ENCODE measurements at places on chromosomes 1 and 21.
A peak's percentile ranks its signal among the peaks of the same experiment; 100 is the strongest.

DNA sequence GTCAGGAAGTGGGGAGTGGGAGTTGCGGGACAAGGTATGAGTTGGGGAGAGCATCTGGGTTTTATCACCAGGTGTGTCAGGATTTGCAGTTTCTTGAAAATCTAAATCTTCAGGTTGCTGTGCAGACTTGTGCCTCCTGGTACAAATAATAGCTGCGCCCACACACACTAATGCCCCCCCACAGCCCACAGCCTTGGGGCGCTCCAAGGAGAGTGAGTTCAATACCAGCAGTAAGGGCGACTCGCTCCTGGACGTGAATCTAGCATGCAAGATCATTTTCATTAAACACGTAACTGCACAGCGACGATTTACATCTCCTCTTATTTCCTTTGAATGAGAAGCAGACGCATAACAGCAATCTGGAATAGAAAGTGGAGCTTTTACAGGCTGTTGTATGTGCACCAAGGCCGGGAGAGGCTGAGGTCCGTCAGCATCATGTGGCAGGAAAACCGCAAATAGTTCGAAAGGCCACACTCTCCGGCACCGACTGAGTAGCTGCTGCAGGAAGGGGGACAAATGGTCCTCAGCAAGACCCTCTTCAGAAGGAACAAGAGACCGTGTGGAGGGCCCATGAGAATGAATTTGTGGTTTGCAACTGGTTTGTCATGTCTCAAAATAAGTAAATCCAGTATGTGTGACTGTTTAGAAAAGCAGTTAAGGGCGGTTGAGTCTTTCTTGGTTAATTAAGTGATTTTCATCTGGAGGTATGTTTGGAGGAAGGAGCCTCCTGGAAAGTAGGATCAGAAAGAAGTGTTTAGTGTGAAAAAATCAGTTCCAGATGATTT is 439.5 kb downstream of the SMYD3 start:
- peak; percentile 32 for DNase-seq

- no peak for DNase-seq
Measured at GRCh38 chr1:84107955-84108354, 36.1 kb upstream of the PRKACB start.

DNA sequence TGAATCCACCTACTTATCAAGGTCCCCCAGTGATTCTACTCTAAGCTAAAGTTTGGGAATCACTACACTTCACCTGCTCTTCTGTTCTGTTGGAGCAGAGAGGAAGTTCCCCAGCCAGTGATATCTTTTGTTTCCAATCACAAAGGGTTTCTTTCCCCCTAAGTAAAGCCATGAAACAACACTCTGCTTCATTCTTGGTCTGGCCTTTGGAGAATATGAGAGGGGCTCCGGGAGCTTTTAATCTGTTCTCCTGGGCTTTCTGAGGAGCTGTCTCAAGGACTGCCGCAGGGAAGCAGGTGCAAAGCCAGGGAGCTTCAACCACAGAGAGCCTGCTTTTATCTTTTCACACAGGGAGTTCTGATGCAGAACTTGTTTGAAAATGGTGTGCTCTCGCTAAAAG is 10.1 kb upstream of the SLAMF9 start:
- DNase-seq = no peak

DNA sequence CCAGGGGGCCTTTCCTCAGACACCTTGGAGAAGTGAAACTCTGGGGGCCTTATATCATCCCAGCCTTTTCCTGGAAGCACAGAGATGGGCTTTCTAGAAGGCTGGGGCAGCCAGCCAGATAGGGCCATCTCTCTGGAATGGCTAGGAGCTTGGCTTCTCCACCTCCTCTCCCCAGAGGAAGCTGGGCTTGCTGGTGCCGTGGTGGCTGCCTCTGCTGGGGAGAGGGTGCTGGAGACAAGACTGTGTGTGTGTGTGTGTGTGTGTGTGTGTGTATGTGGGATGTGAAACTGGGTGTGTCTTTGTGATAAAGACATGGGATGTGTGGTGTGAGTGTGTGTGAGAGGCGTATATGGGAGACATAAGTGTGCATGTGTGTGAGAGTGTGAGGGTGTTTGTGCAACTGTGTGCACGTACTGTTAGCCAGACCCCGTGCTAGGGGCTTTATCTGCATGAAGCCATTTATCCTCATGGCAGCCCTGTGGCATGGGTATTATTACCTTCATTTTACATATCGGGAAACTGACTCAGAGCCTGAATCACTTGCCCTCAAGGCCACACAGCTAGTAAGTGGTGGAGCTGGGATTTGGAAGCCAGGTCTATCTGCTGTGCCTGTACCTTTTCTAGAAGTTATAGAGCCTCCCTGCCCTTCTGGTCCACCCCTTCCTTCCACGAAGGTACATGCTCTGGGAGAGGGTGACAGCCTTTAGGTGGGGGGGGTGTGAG is 44.2 kb downstream of the PTPRU start:
- peak; percentile 69 for DNase-seq

GRCh38 chr1:234840843-234841242 is 230.9 kb upstream of the IRF2BP2 start:
- no peak for DNase-seq

DNA sequence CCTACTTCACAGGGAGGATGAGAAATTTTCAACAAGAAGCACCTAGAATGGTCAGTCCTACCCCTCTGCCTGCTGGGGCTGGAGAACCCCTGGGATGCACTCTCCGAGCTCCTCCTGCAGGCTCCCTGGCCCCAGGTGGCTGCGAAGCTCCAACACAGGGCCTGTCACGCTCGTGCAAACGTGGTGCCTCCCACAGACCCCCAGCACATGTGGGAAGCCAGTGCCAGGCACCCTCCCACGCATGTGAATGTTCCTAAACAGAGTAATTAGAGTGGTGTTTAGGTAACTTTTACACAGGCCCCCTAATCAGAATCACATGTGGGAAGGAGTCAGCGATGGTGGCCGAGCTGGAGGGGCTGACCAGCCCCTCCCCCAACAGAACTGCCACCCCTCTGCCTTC is 28.4 kb downstream of the GLIS1 start:
- no peak for DNase-seq

GRCh38 chr1:156128654-156129597 is 14.4 kb downstream of the LMNA start:
- DNase-seq = peak; percentile 92

DNA sequence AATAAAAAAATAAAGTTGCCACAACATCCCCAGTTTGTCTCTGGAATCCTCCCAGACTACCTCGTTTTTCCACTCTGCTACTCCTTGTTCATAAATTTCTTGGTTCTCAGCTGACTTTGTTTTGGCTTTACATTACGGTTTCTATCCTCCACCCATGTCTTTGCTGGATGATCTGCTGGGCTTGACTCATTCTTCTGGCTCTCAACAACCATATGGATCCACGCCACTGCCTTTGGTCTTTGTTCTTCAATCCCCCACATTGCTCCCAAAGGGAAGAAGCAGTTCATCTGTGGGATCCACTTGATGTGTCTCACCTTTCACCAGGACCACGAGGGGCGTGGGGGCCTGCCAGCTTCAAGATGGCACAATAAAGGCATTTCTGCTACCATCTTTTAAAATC is 67.1 kb upstream of the NBL1 start:
- DNase-seq = no peak

- DNase-seq = peak; percentile 39
Measured at GRCh38 chr1:64172458-64172983, 30.9 kb upstream of the UBE2U start.

- DNase-seq = no peak
Measured at GRCh38 chr1:225825607-225826007, 15.7 kb downstream of the EPHX1 start.

GRCh38 chr1:79773385-79773784 is 766.9 kb upstream of the ADGRL4 start:
- DNase-seq = no peak

DNA sequence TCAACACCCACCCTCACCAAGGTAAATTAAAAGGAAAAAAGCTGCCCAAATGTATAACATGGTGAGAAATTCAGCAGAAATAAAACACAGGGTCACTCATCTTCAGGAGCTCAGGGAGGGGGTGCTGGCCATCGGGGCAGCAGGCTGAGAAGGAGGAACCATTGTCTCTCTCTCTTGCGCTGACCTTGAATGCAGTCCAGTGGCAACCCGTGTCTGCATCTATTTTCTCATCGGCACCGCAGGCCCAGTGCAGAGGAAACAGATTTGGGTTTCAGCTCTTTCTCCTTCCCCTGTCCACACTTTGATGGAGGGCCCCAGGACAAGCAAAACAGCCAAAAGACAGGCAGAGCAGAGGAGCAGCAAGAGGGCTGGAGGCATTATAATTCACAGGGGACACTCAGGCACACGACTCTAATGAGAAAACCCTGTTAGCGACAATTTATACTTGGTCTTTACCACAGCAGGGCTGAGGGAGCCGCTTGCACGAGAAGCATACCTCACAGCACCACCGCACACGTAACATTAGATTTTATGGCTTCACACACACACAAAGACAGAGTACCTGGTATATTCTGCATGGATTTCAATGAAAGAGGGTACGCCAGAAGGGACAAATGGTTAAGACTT is 18.6 kb downstream of the MKNK1 start:
- no peak for DNase-seq

- DNase-seq = peak; percentile 74
Measured at GRCh38 chr1:18091660-18092446, 15.7 kb upstream of the IGSF21 start.

DNA sequence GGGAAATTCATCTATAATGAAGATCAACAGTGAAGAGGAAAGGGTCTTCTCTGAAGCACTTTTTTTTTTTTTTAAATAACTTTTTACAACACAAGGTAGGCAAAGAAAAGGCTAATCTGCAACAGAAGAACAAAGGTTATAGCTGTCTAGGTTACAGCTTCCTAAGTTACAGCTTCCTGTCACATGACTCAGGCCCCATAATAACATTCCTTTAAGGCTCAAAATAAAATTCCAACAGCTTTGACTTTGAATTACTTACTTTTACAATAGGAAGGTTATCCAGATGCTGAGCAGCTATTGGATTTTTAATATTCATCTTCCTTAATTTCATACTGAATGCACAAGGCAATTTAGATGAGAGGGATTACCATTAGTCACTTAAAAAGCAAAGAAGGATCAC is 40.4 kb upstream of the TMEM61 start:
- DNase-seq = no peak

DNA sequence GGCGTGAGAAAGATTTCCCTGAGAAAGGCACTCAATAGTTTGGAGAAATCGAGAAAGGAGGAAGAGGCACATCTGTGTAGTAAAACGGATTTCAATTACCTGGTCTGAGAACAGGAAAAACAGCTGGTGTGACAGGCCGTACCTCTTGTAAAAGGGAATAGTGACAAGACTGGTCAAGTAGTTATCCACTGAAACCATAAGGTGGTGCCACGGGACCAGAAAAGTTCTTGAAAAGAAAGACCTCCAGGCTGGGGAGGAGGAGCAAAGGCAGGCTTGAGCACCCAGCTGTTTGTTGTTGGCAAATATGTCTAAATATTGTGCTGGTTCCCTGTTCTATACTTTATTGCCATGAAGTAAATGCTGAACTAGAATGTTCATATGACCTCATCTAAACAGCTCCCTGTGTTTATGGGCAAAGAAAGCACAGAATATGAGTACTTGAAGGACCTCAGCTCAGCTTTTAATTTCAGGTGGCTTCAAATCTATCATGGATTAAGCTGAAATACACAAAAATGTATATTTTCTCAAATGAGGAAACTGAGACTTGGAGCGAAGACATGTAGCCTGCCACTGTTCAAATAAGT is 4.0 kb downstream of the HAO2 start:
- no peak for DNase-seq

DNA sequence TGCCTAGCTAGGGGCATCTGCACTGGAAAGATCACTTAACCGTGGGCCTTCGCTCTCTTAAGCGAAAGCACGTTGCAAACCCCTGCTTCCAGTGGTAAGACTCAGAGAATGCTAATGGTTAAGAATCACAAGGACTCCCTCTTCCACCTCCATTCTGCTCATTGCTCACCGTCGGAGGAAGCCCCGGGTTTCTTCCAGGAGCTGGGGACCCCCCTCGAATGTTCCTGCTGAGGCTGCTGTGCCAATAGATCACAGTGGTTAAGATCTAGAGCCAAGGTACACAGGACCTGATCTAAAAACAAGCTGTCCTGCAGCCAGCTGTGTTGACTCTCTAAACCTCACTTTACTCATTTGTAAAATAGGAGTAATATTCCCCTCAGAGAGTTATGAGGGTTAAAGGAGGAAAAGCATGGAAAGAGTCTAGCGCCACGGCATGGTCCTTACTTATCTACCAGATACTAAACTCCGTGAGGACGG is 765 bp downstream of the VAMP3 start:
- no peak for DNase-seq

GRCh38 chr1:199247891-199248290 is 609.1 kb downstream of the PTPRC start:
- DNase-seq = no peak

GRCh38 chr21:28671549-28672195 is 321.0 kb downstream of the LTN1 start:
- DNase-seq = no peak

DNA sequence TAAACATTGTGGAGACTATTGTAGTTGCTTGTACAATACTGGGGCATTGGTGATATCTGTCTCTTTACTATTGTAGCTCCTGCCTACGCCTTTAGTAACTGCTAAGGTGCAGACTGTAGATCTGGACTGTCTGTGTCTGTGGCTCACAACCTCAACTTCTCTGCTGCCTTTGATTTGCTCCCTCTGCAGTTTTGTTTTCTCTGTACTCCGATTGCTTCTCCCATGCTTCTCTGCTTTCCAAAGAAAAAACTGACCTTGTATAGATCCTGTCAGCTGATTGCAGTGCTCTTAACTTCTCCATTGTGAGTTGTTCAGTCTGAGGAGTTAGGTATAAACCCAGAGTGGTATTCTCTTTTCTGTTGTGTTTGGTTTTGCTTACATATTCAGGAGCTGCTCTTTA is 15.3 kb downstream of the MAGI3 start:
- DNase-seq = no peak

DNA sequence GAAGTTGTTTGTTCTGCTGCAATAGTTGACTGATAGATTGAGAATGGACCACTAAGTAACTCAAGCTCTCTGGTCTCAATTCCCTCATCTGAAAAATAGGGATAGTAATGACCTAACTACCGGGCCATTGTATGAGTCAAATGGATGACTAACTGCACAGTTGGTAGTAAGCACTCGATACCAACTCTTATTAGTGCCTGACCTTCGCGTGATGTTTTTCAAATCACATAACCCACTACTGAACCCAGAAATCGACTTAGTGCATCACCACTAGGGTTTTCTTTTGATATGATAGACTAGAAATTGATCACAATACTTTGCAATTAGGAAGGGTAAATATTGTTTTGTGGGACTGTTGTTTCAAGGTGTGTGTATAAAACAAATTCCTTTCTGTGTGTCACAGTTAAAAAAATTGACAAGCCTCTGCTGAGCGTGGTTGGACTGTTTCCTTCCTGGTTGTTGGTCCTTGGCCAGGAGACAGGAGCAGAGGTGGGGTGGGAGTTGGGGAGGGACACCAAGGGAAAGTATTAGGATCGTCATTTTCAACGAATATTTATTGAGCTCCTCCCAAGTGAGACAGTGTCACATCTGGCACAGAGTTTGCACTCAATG is 54.0 kb upstream of the LRP8 start:
- peak; percentile 78 for DNase-seq

Measured in astrocyte (in vitro differentiated cells and primary cell).